SK-MEL-5 (cell line): ENCODE measurements at places on chromosomes 3 and 15.

- peak; percentile 68 for DNase-seq
Measured at GRCh38 chr3:107035176-107035575, 342.1 kb upstream of the CCDC54 start.

- DNase-seq = peak; percentile 52
Measured at GRCh38 chr15:93965304-93965908, 266.0 kb upstream of the MCTP2 start.

GRCh38 chr15:81293728-81294515 is 30.0 kb downstream of the STARD5 start:
- no peak for DNase-seq

DNA sequence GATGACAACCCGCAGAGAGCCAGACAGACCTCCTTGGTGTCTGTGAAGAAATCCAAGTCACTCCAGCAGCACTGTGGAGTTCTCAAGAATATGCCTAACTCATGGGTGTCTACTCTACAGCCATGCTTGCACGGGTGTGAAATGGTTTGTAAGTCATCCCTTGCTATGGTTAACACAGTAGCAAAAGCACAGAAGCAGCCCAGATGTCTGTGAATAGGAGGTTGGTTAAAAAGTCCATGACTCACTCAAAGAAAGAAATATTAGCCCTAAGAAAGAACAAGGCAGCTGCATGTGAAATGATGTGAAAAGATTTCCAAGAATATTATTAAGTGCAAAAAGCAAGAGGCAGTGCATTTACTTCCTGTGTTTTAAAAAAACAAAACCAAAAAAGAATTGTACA is 12.1 kb upstream of the LIMD1 start:
- DNase-seq = no peak

GRCh38 chr15:43273243-43273642 is 6.5 kb upstream of the TGM5 start:
- DNase-seq = no peak

- DNase-seq = peak; percentile 73
Measured at GRCh38 chr3:113912552-113913236, 35.1 kb upstream of the ZDHHC23 start.

DNA sequence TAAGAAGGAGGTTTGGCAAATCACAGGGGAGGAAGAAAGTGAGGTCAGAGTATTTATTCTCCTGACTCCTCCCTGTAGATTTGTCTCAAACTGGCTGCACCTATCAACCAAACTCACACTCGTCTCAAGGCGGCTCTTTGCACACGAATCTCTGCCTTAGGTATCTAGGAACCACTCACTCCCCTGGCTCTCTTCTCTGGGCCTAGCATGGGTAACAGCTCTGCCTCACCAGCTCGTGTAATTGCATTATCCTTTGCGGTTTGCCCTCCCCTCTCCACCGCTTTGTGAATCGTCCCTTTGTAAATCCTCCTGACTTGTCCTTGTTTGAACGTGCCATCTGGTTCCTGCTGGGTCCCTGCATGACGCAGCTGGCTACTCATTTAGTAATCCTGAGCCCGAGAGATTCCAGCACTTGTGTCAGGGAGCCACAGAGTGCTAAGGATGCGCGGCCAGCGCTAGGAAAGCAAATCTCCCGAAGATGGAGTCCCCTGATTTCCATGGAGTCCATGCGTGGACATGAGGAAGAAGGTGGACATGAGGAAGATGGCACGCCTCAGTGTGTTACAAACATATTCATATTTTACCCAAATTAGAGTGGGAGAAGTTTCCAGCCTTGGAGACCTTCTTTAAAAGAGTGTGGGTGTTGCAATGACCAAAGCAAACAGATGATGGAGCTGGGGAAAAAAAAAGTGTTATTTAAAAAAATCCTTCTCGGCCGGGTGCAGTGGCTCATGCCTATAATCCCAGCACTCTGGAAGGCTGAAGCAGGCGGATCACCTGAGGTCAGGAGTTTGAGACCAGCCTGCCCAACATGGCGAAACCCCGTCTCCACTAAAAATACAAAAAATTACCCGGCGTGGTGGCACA is 26.7 kb downstream of the NRROS start:
- DNase-seq = peak; percentile 97

GRCh38 chr3:170760174-170760526 is 109.8 kb downstream of the RPL22L1 start:
- DNase-seq = peak; percentile 44

GRCh38 chr3:46065294-46065705 is 38.0 kb upstream of the XCR1 start:
- no peak for DNase-seq

- DNase-seq = no peak
Measured at GRCh38 chr15:48887144-48887543, 9.2 kb downstream of the EID1 start.

DNA sequence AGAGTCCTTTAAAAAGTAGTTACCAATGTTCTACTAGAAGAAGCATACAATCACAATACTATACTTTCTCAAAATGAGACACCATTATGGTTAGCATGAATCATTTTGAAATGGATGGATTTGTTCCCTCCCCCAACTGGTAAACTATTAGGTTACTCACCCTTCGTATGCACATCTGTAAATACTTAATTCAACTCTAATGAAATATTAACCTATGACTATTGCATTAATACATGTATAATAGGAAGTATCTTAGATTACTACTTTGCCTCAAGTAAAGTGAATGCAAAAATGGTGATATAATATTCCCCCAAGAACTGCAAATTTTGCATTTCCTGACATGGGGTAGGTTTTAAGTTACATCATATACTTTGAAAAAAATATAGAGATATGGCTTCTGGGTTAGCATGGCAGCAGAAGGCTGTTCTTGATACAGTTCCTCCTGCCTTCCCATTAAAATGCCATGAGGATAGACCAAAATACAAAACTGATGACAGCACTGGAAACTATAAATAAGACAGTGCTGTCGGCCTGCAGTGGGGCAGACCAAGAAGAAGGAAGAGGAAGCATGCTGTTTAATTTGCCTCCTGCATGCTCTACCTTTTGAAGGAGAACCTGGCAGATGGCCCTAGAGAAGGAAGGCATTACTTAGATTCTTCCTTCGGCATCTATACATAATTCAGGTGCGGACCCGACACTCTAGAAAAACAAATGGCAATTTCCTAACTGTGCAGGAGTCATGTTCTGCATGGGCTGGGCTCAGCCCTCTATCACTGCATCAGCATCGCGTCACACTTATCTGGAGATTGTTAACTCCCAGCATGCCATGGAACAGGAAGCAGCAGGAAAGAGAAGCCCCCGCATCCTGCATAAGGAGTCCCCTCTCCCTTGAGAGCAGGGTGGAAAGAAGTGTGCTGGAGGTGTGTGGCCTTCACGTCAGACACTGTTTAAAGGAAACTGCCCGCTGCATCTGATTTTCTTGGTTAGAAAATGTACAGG is 41.8 kb upstream of the NEO1 start:
- DNase-seq = no peak

DNA sequence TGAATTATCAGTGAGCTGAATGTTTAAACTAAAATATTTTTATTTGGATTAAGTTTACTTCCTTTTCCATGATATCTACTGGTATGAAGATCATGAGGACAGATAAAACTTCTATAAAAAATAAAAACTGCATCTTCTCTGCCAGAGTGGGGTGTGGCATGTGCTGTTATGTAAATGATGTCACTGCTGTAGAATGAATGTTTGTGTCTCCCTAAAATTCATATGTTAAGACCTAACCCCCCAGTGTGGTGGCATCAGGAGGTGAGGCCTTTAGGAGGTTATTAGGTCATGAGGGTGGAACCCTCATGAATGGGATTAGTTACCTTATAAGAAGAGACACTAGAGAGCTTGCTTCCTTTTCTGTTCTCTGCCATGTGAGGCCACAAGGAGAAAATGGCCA is 178.7 kb upstream of the DPH6 start:
- no peak for DNase-seq

DNA sequence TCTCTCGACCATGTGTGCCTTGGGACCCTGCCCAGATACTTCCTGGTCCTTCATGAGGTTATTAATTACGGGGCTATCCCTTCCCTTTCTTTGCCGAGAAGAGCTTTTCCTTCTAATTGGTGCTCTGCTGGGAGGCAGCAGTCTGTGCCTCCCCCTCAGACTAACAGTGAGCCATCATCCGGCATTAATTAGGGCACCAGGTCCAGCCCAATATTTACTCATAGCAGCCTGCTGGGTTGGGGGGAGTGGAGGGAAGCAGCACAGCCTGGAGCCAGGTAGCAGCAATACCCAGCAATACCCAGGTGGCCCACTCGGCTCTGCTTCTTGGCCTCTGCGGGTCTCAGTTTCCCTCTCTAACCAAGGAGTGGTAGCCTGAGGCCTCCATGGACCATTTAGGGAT is 20.1 kb downstream of the CACNA2D2 start:
- DNase-seq = no peak

GRCh38 chr3:193826159-193826795 is 233.3 kb downstream of the OPA1 start:
- DNase-seq = peak; percentile 66

DNA sequence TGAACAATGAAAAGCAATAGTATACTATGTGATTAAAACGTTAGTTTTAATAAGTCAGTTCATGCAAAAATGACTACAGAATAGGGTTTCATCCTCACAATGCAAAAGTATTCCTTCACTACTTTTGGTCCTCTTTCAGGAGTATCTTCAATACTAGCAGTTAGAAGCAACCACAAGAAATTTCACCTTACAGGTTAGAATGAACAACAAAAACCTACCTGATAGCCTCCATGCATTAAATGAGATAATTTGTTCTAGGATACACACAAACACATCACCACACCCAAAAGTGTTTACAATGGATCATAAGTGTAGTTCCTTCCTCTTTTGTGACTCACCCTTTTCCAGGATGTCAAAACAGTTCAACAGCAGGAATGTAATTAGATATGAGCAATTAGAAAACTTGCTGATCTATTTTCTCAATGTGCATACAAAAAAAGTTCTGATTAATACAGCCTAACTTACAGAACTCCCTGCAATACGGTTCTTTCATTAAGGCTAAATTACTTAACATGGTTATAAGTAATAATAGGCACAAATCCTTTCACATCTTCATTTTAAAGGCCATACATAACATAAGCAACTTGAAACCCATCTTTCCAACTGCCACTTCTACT is 21.6 kb downstream of the UACA start:
- peak; percentile 8 for DNase-seq

GRCh38 chr3:32888739-32889138 is 62.7 kb upstream of the CCR4 start:
- no peak for DNase-seq

- DNase-seq = no peak
Measured at GRCh38 chr15:48693484-48693883, 48.0 kb upstream of the FBN1 start.

DNA sequence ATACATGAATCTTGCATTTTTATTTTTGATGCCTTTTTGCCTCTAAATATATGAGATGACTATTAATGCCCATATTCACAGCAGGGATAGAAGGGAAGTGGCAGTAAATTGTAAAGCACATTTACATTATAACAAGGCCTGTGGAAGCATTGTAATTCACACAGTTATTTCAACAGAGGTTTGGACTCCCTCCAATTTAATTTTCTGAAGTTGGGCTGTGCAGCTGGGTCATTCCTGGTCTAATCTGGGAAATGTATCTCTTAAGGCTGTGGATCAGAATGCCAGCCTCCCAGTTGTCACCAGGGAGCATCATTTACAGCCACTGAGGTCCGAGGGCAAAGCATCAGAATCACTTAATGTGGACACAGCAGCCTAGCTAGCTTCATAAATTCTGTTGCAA is 434.5 kb downstream of the MFSD1 start:
- no peak for DNase-seq

- no peak for DNase-seq
Measured at GRCh38 chr3:18660059-18660458, 234.9 kb upstream of the SATB1 start.
